ENCODE measurements at places on chromosomes 6 and 20. TPM values are rescaled to one million over a fixed set of nuclear protein-coding genes. Genes with fewer than 3 reads are reported as not detected.

GRCh38 chr6:85641897-85642773 is 551 bp downstream of the SYNCRIP start:
- H3K4me1 ChIP-seq = peaks cover 14% of the 10 kb centered on the region
- H3K27ac ChIP-seq = peak overlapping the region; percentile 99
- H3K36me3 ChIP-seq = peaks cover 35% of the 10 kb centered on the region
- DNase-seq = peak; percentile 68
- no peaks in the 10 kb centered on the region for H3K27me3 ChIP-seq

BPI gene
- total RNA-seq = 0.24 TPM

RAD21L1 gene
- not detected for total RNA-seq

GRCh38 chr6:83092756-83093399 is 25.4 kb downstream of the DOP1A start:
- H3K4me3 ChIP-seq = no peak overlapping the region
- H3K36me3 ChIP-seq = no peaks in the 10 kb centered on the region
- DNase-seq = no peak
- no peaks in the 10 kb centered on the region for H3K27me3 ChIP-seq
- peaks cover 5% of the 10 kb centered on the region for H3K4me1 ChIP-seq

- H3K4me1 ChIP-seq = no peaks in the 10 kb centered on the region
- no peaks in the 10 kb centered on the region for H3K27me3 ChIP-seq
- H3K27ac ChIP-seq = no peak overlapping the region
- DNase-seq = no peak
Measured at GRCh38 chr20:14113416-14113815, 118.1 kb downstream of the MACROD2 start.

DNA sequence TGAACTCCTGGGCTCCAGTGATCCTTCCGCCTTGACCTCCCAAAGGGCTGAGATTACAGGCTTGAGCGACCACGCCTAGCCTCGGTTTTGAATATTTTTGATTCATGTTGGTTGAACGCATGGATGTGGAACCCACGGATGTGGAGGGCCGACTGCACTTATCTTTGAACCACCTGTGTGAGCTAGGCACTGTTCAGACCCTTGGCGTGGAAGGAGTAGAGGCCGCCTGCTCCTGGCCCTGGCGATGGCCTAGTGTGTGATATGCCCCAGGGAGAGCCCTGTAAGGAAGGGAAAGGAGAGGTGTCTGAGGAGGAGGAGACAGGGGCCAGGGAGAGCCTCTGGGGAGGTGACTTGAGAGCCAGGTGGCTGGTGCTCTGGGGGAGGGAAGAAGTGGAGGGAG is 64.3 kb downstream of the BCAS4 start:
- DNase-seq = no peak
- peaks cover 8% of the 10 kb centered on the region for H3K4me1 ChIP-seq
- H3K4me3 ChIP-seq = no peak overlapping the region

DNA sequence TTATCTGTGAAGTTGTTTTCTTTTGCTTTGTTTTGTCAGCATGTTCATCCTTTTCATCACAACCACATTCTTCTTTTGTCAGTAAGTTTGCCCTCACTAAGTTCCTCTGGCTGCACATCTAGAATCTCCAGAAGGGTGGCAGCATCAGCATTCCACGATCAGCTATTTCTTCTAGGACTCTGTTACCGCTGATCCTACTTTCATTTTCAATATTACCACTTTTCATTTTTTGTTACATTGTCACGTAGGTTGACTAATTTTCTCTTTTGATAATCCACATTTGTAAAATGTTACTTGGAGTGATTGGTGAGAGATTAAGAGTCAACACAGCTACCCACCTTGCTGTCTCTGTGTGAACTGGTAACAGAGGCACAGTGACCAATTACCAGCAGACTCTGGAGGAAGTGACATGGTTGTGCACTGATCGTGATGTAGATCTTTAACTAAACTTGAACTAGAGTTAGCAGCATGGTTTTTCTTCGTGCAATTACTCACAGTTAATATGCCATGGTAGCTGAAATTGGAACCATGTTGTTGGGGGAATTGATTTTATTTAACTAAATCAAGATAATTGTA is 307.9 kb upstream of the SLC35B3 start:
- H3K27me3 ChIP-seq = no peaks in the 10 kb centered on the region
- peak; percentile 18 for DNase-seq
- H3K36me3 ChIP-seq = no peaks in the 10 kb centered on the region
- H3K27ac ChIP-seq = no peak overlapping the region
- no peaks in the 10 kb centered on the region for H3K4me1 ChIP-seq
- peak overlapping the region; percentile 48 for H3K4me3 ChIP-seq

SERINC1 gene
- total RNA-seq = 275 TPM

- no peaks in the 10 kb centered on the region for H3K27me3 ChIP-seq
- no peaks in the 10 kb centered on the region for H3K36me3 ChIP-seq
- H3K4me3 ChIP-seq = no peak overlapping the region
- no peak for DNase-seq
Measured at GRCh38 chr6:16229700-16230099, 8.7 kb upstream of the GMPR start.

GRM1 gene
- 0.08 TPM for total RNA-seq
